NCI-H2029 (cell line): ENCODE measurements at places on chromosomes 1 and 21.

DNA sequence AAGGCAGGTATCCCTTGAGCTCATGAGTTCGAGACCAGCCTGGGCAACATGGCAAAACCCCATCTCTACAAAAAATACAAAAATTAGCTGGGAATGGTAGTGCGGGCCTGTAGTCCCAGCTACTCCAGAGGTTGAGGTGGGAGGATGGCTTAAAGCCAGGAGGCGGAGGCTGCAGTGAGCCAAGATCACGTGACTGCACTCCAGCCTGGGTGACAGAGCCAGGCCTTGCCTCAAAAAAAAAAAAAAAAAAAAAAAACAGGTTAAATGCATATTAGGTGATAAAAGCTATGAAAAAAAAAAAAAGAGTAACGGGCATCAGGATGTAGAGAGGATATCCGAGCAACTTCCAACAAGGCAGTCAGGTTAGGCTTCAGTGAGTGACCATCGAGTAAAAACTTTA lies 2.8 kb upstream of the SRRM1 start:
- DNase-seq = peak; percentile 63

DNA sequence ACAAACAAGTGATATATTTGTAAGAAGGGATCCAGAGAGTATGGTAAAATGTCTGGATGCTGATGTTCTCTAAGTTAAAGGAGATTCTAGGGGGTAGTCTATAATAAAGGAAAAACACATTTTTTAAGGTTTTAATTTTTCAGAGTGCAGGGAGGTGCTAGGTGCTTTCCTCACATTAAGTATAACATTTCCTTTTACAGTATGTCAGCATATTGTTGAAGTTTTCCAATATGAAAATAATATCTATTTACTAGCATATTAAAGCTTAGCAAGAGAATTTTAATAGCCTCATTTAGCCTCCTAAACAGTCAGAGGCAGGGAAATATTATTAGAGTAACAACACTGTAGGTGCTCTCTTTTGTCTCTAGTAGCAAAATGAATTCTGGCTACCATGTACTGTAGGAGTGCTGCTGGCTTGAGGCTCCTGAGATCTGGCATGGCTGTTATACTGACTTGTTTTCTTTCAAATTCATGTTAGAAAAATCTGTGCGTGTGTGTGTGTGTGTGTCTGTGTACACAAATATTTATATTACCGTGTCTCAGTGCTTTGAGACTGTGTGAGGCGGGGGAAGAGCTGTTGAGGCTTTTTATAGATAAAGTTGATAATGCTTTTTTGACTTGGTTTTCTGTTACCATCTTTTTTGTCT lies 71.0 kb downstream of the POU2F1 start:
- no peak for DNase-seq

- no peak for DNase-seq
Measured at GRCh38 chr1:221138516-221138915, 259.3 kb downstream of the HLX start.

DNA sequence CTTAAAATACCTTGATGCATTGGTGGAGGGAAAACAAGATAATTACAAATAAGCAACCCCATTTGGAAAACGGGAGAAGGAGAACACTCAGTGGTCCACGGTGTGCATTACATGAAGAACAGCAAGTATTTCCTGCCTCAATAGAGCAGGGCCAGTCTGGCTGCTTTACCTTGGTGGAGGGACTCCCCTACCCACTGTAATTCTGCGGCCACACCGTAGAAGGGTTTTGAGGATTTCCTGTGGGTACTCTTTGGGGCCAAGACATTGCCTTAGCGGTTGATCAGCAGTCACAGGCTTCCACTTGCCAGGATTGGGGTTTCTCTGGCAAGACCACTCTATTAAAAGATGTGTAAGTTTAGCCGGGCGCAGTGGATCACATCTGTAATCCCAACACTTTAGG lies 16.3 kb upstream of the TMEM54 start:
- no peak for DNase-seq

DNA sequence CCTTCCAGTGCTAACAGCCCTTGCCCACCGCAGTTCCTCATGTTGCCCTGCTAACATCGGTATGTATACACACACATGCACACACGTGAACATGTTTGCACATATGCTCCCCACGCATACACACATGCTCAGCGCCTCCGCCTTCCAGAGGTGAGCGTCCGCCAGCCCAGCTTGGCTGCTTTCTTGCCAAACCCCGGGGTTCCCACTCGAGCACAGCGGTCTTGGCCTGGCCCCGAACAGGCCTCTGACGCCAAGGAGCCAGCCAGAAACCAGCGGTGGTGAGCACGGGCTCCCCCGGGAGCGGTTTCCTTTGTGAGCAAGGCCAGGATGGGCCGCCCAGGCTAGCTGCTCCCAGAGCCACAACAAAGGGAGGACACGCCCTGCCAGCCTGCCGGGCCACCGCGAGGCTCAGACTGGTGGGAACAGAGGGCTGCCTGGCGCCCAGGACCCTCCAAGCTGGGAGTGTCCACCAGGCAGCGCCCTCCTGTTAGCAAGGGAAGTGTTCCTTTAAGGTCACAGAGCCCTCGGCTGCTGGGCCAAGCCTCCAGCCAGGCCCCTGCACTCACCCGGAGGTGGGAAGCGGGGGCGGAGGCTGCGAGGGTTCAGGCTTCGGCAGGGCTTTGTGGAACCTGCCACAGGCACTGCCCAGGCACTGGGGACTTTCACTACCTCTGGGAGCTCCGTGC lies 65.4 kb downstream of the ALPL start:
- DNase-seq = no peak

GRCh38 chr1:150550222-150551050 lies 1.2 kb downstream of the ADAMTSL4 start:
- DNase-seq = no peak

GRCh38 chr1:45134461-45134873 lies 71.9 kb downstream of the ZSWIM5 start:
- DNase-seq = no peak
